ENCODE measurements at places on chromosomes 2 and 18.
A peak's percentile ranks its signal among the peaks of the same experiment; 100 is the strongest.

DNA sequence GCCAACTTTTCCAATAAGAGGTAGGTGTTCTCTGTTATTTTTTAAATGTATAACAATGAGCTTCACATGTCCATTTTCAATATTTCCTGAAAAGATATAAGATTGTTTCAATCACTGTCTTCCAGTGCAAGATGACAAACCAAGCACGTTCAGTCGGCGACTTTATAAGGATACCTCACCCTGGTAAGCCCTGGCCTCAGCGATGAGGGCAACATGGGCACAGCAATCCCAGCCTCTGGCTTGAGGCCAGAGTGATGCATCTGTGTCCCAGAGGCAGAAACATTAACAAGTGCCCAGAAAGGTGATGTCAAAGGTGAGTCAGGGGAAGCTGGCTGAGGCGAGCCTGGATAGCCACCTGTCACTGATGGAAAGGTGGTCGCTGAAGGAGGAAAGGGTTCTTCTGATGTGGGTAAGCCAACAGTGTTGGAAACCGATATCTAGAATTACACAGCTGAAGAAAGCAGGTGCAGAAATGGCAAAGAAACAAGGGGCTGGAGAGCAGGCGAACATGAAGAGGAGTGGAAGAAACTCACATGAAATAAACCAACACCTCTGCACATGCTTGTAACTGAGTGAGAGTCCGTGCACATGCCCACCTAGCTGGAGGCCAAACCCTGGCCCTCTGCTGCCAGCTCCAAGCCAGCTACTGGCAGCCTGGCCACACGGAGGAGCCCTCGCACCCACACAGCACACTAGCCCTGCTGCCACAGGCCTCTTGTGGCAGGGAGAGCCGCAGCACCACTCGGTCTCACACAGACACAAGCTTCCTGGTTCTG, 65.5 kb downstream of the FBXO15 start:
- DNase-seq, result peak; percentile 40

DNA sequence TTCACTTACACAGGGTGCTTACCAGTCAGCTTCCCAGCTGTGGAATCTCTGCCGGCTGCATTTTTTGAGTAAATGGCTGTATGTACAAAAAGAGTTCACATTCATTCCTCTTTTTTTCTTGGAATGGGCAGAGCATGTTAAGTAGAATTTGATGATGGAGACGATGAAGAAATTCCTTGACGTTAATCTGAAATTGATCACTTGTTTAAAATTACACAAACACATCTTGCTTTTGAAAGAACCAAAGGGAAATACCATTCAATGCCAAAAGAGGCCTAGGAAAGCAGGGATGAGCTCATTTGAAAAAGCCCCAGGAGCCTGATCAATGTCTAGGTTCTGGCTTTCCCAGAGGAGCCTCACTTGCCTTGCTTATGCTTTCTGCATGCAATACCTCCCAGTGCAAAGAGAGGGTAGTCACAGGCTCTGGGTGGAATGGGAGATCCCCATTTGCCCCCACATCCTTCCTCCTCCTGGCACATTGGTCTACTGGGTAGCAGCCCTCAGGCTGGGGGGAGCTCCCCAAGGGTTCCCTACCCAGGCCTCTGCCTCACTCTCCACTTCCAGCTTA, 12.3 kb upstream of the SMAD7 start:
- no peak for DNase-seq

DNA sequence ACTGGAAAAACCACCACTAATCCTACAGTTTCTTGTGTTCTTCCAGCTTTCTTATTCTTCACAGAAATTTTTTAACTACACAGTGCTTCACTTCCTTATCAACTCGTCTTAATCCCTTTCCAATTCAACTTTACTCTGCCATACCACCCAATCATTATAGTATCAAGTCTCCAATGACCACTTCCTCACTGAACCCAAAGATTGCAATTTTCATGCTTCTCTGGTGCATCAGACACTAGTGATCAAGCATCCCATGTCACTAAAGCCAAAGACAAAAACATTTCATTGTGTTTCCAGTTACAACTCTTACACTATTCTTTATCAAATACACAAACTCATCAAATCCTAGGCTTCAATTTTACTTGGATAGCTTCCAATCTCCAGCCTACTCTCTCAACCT, 9.5 kb downstream of the CHAC2 start:
- DNase-seq, result no peak

DNA sequence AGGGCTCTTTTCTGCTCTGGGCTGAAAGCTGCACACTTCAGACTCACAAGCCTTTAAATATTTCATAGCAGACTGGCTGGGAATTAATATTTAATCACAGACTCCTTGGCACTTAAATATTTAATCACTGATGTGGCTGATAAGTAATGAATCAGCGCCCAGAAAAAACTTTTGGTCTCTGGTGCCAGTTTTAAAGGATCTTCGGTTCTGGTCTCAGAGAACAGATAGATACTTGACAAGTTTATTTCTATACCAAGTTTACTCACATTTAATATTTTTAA, 201.2 kb downstream of the MYCN start:
- no peak for DNase-seq

DNA sequence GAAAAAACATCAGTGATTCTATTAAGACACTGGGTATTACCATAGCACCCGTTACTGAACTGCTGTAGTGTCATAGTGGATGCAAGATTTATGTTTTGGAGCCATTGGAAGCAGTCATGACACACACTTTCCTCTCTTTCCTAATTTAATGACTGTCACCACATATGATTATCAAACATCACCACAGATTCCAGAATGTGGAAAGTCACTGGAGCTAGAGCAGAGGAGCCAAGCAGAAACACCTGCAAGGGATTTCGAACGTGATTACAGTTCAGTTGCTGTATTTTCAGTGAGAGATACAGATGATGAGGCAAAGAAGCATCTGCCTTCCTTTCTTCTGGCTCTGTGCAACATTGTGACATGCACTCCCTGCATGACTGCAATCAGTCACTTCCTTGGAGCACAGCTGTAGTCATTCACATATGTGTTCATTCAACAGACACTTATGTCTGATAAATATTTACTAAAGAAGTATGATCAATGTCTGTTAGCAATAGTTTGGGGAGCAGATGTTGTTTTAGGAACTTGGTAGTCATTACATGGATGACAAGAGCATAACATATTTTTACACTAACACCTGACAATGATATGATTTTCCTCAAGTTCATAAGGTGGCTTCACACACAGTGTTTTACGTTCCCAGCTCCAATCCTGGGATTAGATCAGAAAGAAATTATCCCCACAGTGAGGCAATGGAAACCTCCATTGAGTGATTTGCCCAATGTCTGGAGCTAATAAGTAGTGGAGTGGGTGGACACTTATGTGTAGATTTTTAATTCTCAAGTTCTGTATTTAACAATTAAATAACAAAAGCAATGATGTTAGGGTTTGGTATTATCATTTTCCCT, 416.6 kb downstream of the PLCL1 start:
- no peak for DNase-seq

- DNase-seq, result no peak
These were observed 9.6 kb downstream of the TAF1B start for GRCh38 chr2:9852881-9853280.

GRCh38 chr2:237062585-237062984, 23.1 kb upstream of the COPS8 start:
- DNase-seq, result no peak

- peak; percentile 24 for DNase-seq
These were observed 30.3 kb downstream of the ICA1L start for GRCh38 chr2:202841090-202841867.

DNA sequence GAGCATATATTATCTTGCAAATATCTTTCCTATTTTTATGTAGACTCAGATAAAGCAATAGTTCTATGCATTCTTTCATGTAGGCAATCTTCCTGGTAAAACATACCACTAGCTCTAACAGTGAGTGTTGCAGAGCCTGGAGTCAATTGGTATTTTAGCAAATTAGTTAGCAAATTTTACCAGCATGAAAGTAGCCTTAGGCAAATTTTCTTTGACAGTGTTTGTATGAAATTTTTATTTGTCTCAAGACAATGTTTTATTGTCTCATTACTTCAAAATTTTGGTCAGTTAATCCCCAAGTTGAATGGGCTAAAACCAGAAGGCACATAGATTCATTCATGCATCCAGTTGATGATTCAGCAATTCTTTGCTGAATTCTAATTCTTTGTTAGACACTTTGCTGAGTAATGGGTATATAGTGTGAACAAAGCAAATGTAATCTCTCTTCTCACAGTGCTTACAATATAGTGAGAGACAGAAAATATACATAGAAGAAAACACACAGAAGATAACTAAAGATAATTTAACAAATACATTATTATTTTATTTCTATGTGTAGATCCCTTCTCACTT, 27.1 kb downstream of the SLC38A11 start:
- no peak for DNase-seq

- DNase-seq, result no peak
These were observed 523.5 kb downstream of the LRRTM4 start for GRCh38 chr2:76998704-76999103.
